Activated T-helper 2 cell treated with anti-CD3 and anti-CD28 coated beads, Interferon-gamma antibody, Interleukin-2, Interleukin-4, amounts not matched to agents 10 μg/mL and 5 μg/mL and 100 μg/mL, durations not matched to agents 14 hours and 24 hours and 36 hours (primary cell): ENCODE measurements at places on chromosomes 1 and 21. TPM values are rescaled to one million over a fixed set of nuclear protein-coding genes. Genes with fewer than 3 reads are reported as not detected.

DNA sequence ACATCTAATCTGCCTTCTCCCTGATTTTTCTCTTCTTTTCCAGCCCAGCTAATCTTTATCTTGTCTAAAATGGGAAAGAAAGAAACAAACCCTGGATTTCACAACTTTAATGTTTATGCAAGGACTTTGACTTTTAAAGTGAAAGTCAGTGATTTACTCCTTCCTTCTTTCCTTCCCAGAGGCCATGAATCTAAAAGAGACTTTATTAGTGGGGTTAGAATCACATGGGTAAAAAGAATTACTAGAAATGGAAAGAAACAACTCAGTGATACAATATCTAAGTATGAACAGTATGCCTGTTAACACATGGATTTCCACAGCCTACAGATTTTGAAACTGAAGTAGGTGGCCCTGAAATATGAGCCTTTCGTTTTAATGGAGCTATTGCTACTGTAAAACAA lies 59.8 kb upstream of the KCNK2 start:
- DNase-seq, result no peak

GRCh38 chr1:32066489-32066873 lies 6.3 kb upstream of the TMEM39B start:
- no peak for DNase-seq

DNA sequence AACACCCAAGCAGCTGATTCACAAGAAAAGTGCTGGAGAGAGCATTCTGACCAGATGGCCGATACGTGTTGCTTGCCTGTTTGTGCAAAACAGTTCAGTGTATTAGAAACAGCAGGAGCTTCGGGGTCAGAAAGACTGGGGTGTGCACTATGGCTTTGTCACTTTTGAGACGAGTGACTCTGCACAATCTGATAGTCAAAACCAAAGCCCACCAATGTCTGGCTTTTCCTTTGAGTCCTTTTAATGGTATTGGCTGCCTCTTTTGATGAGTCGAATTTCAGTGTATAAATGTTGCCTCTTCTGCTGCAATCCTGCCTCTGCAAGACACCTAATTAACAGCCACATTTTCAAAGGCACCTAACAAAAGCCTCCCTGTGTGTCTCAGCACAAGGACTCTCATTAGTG lies 444.6 kb downstream of the AJAP1 start:
- no peak for DNase-seq

GRCh38 chr1:9459816-9460407 lies 79.4 kb upstream of the SLC25A33 start:
- no peak for DNase-seq

GRCh38 chr1:200436436-200436835 lies 26.6 kb upstream of the ZNF281 start:
- no peak for DNase-seq

The DFFB gene
- total RNA-seq, result 15.2 and 17.3 TPM in 2 replicates

- DNase-seq, result no peak
Measured at GRCh38 chr1:146019231-146020057, 2.1 kb downstream of the HJV start.

DNA sequence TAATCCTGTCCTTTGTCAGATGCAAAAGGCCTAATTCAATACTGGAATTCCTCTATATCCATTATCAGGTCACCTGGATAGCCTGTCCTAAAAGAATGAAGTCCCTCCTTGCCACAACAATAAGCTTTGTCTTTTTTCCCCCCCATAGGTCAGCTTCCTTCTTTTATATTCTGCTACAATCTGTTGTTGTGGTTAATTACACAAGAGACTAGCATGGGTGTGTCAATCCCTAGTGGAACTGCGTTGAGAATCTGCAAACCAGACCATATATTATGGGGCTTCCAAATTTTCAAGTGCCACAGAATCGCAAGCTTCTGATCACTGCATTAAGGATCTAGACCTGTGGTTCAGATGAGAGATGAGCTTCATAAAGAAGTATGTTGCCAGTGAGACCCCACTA lies 349.6 kb downstream of the SMYD3 start:
- DNase-seq, result no peak

DNA sequence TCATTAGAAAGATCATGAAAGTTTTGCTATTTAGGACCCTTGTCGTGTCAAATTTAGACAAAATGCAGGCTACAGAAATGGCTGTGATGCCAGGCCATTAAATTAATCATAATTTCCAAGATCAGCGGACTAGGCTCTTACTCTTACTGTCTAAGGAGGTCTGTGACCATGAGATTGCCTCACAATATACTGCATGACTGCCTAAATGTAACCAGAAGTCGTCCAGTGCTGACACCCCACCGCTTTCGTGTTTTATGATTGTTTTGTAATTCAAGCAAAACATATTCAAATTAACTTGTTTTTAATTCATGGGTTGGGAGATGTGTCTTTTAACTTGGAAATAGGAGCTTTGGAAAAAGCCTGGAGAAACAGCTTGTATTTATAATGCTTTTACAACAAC lies 947.5 kb downstream of the BRINP3 start:
- no peak for DNase-seq

- no peak for DNase-seq
Measured at GRCh38 chr1:212769459-212770167, 22.0 kb downstream of the NSL1 start.

The C1orf87 gene
- not detected in 2 replicates for total RNA-seq

DNA sequence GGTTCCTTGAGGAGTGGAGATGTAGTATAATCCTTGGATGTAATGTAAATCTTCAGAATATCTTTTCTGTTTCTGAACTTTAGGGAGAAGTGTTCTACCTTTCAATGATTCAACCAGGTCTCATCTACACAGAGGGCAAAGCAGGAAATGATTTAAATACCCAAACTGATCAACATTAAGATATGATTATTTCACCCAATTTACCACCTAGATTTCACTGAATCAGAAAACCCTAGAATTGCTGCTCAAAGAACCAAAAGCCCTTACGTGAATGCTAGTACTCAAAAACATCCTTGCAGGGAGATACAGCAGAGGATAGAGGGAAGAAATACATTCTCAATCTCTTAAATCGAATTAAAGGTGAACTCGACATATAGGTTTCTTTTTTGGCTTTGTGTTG lies 5.0 kb downstream of the RPTN start:
- DNase-seq, result no peak
